ENCODE measurements at places on chromosomes 6 and 20.
A peak's percentile ranks its signal among the peaks of the same experiment; 100 is the strongest.

GRCh38 chr6:167151648-167152047, 6.1 kb downstream of the GPR31 start:
- DNase-seq: no peak

DNA sequence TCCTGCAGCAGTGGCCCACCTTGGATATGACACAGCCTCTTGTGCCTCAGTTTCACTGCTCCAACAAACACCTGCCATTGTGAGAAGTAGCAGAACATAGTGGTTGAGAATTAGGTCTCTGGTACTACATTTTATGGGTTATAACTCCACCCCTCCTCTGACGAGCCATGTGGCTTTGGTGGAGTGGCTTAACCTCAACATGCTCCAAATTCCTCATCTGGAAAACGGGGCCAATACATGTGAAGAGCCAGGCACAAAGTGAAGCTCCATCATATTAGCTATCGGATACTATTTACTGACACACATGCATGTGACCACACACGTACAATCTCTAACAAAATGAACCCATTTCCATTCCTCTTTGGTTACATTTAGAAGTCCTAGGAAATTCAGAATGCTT, 8.4 kb upstream of the KIZ start:
- DNase-seq: no peak

DNA sequence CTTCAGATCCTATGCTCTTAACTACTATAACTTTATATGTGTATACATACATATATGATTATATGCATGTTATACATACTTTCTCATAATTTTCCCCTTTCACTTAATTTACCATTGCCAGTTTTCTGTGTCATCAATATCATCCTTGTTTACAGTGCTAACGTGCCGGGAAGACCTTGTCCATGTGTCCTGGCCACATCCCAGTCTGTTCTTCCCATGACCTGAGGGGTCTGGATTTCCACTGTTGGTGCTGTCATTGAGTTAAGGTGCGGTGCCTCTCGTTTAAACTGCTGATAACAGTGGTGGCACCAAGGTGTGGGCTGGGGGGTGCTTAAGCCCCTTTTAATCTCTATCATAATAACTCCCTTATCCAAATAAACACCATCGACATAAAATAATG, 8.5 kb upstream of the SDCBP2 start:
- DNase-seq: no peak

DNA sequence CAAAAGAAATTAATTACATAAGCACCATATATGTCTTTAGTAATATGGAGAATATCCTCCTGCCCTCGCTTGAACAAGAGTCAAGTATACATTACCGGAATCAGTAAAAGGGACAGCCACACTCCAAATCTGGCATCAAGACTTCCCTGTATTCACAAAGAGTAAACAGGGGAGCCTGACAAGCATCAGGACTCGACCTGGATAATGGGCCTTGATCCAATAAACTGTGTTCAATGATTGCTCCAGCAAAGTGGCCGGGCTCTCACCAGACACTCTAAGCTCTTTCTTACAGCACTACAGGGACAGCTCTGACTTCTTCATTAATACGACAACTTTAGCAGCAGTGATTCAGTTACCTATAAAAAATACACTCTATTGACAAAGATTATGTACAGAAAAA, 307.9 kb upstream of the POU3F2 start:
- no peak for DNase-seq

GRCh38 chr6:52336919-52337561, 24.9 kb upstream of the PAQR8 start:
- DNase-seq: no peak

DNA sequence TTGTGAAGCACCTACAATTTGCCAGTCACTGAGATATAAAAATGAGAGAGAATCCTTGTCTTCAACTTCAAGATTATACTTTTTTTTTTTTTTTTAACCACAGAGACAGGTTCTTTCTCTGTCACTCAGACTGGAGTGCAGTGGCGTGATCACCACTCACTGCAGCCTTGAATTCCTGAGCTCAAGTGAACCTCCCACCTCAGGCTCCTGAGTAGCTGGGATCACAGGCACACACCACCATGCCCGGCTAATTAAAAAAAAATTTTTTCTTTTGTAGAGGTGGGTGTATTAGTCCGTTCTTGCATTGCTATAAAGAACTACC, 51.6 kb upstream of the PMEPA1 start:
- DNase-seq: no peak

GRCh38 chr6:144064402-144065212, 30.8 kb downstream of the SF3B5 start:
- DNase-seq: peak; percentile 44

DNA sequence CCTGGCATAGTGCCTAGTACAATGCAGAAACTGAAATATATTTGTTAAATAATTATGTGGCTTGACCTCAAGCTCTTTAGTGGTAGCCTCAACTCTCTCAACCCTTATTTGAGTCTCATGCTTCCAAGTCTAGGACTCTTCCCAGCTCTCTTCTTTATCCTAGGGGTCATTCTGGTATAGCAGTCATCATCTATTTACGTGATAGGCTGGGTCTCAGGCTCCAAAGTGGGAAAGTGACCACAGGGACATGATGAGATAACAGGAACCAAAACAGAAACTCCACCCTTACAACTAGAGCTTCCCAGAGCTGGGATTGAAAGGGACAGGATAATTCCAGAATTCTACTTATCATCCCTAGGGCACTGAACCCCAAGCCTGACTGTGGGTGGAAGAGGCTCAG, 17.7 kb upstream of the MAP3K7 start:
- no peak for DNase-seq

DNA sequence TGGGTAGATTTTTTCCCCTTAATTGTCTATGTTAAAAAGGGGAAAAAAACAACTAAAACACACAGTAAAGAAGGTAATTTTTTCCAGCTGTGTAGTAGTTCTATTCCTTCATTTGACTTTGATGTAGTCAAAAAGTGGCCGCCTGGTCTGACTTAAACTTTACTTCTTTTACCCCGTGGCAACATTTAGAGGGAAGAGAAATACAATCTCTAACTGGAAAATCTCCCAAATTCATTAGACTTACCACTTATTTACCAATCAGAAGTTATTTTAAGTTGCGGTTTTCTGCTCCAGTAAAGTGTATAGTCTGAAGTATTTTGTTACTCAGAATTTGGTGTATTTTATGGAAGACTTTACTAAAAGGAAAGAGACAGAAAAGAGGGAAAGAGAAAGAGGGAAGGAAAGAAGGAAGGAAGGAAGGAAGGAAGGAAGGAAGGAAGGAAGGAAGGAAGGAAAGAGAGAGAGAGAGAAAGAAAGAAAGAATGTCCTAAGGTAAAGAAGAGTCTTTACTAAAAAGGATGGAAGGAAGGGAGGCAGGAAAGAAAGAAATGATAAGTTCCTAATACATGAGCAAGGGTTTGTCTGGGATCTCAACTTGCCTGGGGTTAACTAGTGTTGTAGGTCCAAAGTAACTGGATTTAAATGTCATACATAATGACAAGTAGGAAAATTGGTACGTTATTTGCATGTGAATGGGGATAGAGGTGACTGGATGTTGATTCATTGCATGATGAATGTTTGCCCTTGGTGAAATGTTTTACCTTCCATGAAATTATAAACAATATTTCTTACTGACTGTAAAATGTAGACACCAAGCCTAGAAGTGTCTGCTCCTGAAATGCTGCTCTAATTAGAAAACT, 135.1 kb downstream of the SAMD5 start:
- DNase-seq: no peak

- DNase-seq: no peak
These were observed 483.9 kb downstream of the CD83 start for GRCh38 chr6:14601490-14601889.

DNA sequence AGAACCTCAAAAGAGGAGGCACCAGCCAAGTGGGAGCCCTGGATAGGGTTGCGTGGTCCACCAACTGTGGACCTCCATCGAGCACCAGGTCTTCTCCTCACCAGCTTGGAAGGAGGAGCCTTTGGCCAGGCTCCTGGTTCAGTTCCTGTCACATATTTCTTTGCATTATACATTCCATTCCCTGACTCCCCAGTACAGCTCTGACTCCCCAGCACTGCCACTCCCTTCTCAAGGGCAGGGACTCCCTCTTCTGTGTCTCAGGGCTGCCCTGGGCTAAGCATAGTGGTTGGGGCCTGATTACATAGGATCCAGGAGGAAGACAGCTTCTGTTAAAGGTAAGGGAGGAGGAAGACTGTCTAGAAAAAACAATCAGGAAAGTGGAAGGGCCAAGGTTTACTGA, 91.1 kb downstream of the MRPL14 start:
- no peak for DNase-seq

DNA sequence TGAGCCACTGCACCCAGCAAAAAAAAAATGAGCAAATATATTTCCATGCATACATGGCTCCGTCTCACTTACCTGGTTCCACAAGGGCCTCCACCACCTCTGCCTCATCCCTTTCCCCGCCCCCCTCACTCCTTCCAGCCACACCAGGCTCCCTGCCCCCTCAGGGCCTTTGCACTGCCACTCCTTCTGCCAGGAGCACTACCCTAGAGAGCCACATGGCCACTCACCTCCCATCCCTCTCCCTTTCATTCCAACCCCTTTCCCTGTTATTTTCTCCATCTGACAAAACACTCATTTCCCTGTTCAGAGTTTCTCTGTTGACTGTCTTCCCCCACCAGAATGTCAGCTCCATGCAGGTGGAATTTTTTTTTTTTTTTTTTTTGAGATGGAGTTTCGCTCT, 12.8 kb downstream of the SNAI1 start:
- no peak for DNase-seq

- no peak for DNase-seq
These were observed 58.9 kb downstream of the UST start for GRCh38 chr6:148805777-148806176.

DNA sequence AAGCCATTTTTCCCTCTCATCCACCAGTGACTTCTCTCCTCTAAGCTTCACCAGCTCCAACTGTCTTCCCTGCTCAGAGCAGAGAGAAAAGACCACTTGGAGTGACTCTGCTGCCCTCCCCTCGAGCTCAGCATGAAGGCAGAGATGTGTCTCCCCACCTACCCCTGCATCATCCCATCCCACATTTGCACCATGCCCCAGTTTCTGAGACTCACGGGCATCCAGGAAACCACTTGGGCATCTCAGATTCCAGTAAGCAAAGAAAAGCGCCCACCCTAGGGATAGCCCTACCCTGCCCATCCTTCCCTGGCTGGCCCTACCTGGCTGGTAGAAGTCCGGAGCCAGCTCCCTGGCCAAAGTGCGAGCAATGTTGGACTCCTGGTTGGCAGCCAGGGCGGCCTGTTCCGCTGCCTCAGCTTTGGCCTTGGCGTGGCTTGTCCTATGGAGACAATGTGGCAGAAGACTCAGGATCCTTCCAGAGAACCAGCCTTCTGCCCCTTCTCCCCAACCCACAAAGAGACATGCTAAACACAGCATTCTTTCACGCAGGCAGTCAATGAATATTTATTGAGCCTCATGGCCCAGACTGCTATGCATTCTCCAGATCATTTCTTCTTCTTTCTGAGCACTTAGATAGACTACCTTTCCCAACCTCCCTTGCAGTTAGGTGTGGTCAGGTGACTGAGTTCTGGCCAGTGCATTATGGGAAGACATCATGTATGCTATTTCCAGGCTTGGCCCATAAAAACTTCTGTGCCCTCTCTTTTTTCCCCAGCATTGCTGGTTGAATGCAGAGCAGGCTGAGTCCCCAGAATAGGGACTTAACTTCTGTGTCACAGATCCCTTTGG, 68.6 kb downstream of the JPH2 start:
- no peak for DNase-seq

GRCh38 chr20:10824750-10825500, 151.1 kb upstream of the JAG1 start:
- no peak for DNase-seq

DNA sequence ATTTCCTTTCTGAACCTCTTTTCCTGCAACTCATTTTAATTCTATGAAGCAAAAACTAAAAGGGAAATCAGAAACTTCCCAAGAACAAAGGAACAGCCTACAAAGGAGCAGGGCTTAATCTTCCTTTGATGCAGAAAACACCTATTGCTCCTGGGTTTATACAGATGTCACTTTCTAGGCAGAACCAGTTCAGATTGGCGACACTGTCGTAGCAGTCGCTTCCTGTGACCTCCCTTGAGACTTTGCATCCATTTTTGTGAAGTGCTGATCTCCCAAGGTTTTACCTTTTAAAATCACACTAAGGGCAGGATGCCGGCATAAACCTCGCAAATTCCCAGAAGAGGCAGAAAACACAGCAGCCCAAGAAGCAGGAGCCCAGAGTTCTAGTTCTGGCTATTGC, 40.1 kb downstream of the JAG1 start:
- no peak for DNase-seq

DNA sequence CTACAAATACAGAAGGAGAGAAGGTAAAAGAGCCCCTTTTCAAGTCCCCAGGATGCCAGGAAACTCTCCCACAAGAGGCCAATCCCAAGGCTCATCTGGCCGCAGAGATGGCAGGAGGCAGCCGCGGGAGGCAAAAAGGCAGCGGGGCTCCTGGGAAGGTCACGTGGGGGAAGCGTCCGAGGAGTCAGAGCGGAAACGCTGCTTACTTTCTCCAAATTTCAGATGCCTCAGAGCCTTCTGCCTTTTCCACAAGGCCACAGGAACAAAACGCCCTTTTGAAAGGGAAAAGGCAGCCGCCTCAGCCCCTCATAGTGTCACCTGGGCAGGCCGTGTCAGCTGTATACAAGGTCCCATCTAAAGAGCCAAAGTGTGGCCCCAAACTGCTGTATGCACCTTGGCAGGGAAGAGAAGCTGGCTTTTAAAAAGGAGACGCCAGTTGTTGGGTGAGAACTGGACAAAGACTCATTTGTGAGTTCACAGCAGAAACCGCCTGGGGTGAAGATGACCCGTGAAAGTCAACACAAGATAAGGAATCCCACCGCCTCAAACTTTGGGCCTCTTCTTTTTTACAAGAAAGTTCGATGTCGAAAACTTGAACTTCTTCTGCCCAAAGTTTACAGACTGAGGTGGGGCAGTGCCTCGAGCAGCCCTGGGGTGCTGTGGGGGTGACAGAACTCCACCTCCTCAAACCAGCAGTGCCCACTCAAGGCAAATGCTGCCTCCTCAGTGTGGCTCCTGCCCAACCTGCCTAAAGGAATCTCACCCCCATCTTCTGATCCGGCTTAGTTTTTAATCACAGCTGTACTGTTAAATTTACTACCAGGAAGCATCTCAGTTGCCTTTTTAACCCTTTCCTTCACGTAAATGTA, 45.4 kb downstream of the EZR start:
- no peak for DNase-seq
